ENCODE measurements at places on chromosomes 3 and 15.

DNA sequence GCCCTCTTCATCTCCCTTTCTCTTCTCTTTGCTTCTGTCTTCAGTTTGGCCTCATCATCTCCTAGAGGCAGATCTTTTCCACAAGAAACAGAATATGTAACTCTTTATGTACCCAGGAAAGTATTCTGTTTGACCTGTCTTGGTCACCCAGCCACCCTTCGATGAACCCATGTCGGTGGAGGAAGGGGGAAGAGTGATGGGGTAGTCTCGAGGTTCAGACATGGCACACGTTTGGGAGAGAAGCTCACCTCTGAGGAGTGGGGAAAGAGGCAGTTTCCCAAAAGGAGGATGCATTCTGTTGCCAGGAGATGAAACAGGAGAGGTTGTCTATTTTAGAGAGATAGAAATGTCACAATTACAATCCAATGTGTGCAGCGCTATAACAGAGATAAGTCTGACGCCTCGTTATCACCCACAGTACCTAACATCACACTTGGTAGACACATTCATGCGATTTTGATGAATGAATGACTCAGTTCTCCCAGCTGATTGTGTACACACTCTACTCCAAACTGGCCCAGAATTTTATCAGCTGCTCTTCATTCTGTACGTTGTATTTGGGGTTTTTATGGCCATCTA lies 722 bp upstream of the CCDC50 start:
- DNase-seq: no peak

- DNase-seq: no peak
These were observed 25.6 kb upstream of the PYGO1 start for GRCh38 chr15:55613727-55614126.

- no peak for DNase-seq
These were observed 43.5 kb downstream of the KY start for GRCh38 chr3:134607054-134608022.

DNA sequence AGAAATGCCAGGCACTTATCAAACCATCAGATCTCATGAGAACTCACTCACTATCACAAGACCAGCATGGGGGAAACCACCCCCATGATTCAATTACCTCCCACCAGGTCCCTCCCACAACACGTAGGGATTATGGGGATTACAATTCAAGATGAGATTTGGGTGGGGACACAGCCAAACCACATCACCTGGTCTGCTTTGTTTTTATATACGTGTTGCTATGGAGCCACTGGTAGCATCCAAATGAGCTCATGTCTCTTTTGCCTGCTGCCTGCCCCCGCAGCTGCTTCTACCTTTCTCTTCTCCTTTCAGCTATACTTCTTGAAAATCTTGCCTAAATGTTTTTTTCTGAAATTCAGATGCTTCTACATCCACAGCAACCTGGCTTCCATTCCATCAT lies 26.8 kb upstream of the PCOLCE2 start:
- DNase-seq: no peak

DNA sequence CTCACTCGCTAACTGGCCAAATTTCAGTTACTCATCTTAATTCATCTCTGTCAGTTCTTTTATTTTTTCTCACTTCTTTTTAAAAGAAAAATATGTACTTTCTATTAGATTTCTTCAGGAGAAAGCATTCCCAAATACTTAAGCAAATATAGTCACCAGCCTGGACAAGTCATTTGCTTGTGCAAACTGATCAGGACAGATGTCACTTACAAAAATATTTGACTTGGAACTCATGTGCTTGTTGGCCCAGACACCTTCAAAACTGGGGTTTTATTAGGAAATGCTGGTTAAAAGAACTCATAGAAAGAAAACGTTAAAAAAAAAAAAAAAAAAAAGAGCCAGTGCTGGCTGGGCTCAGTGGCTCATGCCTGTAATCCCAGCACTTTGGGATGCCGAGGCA lies 31.3 kb upstream of the FOXP1 start:
- no peak for DNase-seq

DNA sequence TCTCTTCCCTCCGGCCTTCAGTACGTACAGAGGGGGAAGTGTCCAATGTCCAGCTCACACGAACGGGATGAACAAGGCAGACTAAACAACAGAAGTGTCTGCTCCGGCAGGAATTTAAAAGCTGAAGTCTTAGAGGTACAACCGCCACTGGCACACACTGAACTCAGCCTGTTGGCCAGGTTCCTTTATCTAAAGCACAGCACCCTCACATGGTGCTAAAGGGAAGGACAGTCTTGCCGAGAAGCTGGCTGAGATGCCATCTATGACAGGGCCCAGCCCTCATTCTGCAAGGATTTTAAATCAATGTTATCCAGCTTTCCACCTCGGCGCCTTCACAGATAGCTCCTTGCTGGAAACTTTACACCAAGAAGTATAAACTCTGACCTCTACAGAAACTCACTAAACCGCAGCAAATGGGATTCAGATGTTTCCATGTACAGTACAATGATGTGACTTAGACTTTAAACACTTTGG lies 2.8 kb downstream of the ADAMTS17 start:
- DNase-seq: peak; percentile 69

- no peak for DNase-seq
These were observed 265.0 kb downstream of the EPHA3 start for GRCh38 chr3:89372456-89372855.

GRCh38 chr15:79311901-79312553 lies 1.1 kb downstream of the TMED3 start:
- no peak for DNase-seq

All from CD4-positive, alpha-beta T cell treated with Interleukin-6 at 100 ng/mL for 8 hours (primary cell).